Inflammatory macrophage treated with lipopolysaccharide for 1 hour (primary cell): ENCODE measurements at places on chromosomes 1 and 21.

DNA sequence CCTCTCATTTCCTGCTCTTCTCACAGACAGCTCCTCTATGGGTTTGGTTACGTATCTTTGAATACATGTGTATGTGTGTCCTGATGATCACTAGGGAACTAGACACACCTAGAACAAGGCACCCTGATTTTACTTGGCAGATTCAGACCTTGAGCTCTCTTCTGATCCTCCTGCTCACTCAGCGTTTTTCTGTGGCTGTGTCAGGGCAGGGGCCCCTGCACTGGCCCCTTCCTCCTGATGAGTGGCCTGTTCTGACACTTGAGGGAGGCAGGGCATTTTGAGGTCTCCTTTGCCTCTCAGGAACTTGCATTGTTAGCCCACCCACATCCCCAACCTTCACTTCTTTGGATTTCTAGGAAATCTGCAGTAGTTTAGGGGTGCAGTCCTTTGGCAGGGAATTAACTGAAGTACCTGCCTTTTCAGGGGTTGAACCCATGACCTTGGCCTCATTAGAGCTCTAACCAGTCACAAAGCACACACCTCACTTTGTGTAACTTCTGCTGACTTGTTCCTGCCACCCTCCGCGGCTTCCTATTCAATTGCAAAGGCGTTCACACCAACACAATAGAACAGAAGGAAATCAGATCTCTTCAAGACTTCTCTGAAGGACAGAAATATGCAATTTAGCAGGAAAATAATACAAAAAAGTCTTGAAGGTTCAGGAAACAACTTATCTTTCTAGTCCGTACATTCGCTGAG is 8.8 kb downstream of the SMYD2 start:
- no peak for DNase-seq

GRCh38 chr1:85413169-85413568 is 51.8 kb downstream of the DDAH1 start:
- no peak for DNase-seq

- DNase-seq, result no peak
Measured at GRCh38 chr1:48859456-48859855, 82.8 kb upstream of the BEND5 start.

GRCh38 chr1:37919277-37919676 is 27.6 kb downstream of the INPP5B start:
- no peak for DNase-seq

- DNase-seq, result no peak
Measured at GRCh38 chr1:213415691-213416380, 364.8 kb downstream of the RPS6KC1 start.

GRCh38 chr1:237953238-237953637 is 62.5 kb upstream of the ZP4 start:
- DNase-seq, result no peak

DNA sequence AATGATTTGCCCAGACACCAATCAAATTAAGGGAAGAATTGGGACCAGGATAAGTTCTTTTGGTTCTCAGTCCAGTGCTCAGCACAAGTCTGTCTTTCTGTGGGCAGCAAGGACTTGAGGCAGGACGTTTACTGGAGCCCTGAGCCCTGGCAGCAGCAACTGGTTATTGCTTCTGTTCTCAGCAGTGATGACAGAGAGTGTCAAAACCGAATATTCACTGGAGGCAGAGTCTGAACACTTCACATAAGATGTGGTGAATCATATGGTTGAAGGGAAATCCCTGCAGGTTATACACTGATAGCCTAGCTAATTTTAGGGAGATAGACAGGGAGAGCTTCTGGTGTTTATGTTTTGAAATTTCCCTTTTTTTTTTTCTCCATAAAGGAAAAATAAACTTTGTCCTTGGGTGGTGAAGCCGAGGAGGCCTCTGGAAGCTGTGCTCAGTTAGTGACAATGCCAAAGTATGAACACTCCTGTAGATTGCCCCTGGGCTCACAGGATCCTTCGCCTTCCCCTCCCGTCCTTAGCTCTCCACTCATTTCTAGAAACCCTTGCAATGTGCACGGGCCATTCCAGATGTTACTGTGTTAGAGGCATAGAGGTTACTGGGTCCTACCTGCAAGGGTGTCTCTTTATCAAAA is 26.3 kb upstream of the TSPAN2 start:
- DNase-seq, result no peak

DNA sequence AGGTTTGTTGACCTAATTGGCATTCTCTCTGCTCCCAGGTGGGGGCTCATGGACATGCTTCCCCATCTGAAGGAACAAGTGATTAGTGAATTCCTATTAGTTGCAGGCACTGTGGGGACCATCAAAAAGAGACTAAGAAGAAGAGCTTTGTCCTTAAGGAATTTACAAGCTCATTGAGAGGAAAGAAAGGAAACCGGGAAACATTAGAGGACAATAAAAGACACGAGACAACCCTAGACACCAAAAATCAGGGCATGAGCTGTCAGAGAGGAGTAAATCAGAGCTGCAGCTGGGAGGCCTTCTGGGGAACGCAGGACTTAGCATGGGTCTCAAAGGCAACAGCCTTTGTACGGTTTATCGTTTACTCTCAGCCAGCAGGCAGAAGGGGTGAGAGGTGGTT is 45.1 kb downstream of the BACE2 start:
- no peak for DNase-seq

DNA sequence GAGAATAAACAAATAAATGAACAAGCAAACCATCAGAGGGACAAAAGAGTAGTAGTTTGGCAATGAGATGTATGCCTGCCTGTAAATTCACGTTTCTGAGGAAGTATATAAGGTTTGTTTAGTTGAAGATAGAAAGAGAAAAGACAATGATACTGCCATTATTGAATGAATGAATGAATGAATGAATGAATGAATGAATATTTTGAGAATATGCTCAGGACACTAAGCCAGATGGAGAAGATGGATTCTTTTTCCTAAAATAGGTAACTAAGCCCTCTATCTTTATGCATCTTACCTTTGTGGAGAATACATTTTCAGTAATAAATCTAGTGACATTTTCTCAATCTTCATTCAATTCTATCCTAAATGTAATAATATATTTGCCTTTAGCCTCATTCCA is 49.4 kb downstream of the SLC35A3 start:
- DNase-seq, result no peak

- no peak for DNase-seq
Measured at GRCh38 chr21:31546443-31547170, 112.9 kb upstream of the SOD1 start.

DNA sequence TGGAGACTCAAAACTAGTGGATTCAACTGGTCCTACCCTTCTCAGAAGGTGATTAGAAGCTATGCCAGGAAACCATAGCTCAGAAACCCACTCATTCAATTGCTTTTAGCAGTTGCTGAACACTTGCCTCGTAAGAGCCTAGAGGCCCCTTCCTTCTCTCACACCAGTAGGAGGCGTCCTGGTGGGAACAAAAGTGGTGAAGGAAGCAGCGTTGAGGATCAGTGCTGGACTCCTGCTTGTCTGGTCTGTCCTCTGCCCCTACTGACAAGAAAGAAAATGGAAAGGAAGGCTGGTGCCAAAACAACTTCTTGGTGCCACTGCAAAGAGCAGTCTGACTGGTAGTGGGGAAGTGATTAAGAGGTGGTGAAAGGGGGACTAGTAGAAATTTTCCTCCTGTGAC is 269.7 kb downstream of the LMO4 start:
- DNase-seq, result no peak

- DNase-seq, result no peak
Measured at GRCh38 chr1:39788426-39788757, 273 bp downstream of the BMP8B start.

- DNase-seq, result no peak
Measured at GRCh38 chr1:205746757-205747412, 3.1 kb downstream of the NUCKS1 start.

DNA sequence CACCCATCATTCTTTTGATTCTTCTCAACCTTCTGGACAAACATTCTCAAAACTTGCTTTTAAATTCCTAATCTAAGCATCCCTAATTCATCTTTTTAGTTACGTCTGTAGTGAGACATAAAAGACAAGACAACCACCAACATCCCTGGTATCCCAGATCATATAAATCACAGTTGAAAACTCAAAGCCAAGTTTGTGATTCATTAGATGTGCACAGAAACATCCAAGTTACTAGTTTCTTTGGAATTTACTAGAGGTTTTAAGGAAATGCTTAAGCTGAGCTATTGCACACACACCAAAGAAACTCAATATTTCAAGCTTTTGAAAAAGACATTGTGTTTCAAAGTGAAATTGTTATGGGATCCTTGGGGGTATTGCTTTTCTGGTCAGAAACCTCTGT is 47.6 kb downstream of the ATP6V1G3 start:
- DNase-seq, result no peak

GRCh38 chr1:26021647-26022403 is at the start of gene EXTL1:
Gene EXTL1, plus strand, starts transcription at chr1:26021775. Its CDS starts 872 bp downstream, at chr1:26022647.
- DNase-seq, result no peak

DNA sequence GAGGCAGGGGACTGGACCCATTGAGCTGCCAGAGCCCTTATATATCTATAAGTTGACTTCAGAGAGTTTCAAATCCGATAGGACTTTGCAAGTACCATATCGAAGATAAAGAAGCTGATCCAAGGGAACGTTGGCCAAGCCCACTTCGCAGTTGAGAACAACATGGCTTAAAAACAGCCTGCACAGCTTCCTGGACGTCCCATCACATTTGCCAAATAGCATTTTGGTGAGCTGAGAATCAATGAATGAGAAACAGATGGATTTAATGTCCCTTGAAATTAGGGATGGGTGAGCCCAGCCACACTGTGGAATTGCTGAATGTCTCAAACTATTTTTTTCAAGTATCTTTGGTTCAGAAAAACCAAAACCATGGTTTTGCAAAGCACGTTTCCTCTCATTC is 64.8 kb downstream of the KCNJ15 start:
- DNase-seq, result no peak

DNA sequence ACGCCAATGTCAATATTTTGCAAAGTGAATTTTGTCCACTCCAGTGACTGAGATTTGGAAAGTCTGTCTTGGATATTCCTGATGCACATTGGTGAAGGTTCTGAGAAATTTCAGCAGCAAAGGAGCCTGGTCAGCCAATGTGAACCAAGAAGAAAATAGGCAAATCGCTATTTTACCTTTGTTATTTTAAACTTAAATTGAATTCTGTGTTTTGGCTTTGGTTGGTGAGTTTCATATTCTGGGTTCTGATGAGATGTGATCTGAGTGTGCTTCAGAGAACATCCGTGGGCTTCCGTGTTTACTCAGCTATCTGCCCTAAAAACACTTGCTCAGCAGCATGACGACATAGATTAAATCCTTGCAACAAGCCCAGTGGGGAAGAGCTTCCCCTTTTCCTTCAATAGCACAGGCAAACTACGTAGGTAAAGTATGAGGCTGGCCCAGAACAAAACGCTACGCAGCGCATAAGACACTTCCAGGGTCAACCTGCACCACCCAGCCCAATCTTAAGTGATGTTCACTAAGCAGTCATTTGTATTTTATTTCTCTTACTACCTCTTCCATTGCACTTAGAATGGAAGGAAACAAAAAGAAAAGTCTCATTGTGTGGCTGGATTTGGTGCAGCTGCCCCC is 176.4 kb upstream of the KAZN start:
- DNase-seq, result no peak

DNA sequence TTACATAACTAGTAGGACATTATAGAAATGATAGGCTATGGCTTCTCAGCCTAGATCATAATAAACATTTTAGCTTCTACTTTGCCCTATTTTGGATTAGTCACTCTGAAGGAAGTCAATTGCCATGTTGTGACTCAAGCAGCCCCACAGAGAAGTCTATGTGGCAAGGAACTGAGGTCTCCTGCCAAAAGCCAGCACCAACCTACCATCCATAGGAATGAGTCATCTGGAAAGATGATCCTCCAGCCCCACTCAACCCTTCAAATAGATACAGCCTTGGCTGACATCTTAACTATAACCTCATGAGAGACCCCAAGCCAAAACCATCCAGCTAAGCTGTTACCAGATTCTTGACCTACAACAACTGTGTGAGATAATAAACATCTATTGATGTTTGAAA is 76.3 kb upstream of the BEND5 start:
- DNase-seq, result peak; percentile 39

DNA sequence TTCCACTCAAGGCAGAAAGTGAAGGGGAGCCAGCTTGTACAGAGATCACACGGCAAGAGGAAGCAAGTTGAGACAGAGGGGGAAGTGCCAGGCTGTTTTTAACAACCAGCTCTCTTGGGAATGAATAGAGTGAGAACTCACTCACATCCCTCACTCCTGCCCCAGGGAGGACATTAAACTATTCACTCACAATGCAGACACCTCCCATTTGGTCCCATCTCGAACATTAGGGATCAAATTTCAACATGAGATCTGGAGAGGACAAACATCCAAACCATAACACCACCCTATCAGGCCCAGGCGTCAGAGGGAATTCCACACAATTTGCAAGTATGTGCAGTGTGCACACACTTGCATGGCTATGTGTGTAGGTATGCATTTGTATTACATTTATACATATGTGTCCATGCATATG is 62.7 kb downstream of the DMAP1 start:
- DNase-seq, result peak; percentile 22

DNA sequence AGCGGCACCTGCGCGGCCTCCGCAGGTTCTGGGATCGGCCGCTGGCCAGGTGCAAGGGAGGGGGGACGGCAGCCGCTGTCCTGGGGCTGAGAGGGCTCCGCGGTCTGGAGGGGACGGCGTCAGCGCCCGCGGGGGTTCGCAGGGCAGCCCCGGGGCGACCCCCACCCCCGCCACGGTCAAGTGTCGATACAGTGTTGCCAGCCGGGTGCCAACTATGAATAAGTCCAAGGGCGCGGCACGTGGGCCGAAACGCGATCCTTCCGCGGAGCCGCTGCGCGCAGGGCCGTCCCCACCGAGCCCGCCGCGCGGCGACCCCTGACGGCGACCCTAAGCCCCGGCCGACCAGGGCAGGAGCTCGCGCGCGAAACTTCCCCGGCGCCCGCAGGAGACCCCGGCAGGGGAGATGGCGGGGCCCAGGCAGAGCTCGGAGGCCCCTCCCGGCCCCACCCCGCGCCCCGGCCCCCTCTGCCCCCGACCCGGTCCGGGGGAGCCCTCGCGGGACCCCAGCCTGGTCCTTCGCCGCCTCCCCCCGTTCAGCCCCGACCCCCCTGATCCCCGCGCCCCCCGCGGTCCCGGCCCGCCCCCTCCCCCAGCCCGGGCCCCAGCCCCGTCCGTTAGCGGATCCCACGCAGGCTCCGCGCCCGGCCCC is 586 bp upstream of the AGPAT3 start:
- peak; percentile 31 for DNase-seq

GRCh38 chr1:232504651-232505050 is 125.3 kb downstream of the SIPA1L2 start:
- no peak for DNase-seq

DNA sequence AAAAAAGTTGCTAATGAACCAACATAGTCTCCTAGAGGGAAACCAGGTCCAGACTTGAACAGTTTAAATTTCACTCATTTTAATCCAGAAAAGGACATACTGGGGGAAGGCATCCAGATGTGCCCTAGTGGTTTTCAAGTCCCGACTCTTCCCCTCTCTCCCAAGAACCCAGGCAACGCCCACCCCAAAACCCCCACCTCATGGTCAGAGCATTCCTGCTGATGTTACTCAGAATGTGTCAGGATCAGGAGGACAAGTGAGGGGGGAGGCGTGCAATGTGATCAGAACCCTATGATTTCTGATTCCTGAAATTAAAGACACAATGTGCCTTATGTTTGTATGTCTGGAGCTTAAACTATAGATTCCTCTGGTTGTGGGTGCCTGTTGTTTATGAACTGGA is 1.6 kb upstream of the CTSK start:
- no peak for DNase-seq

GRCh38 chr1:171801487-171801891 is 20.0 kb downstream of the METTL13 start:
- DNase-seq, result no peak
